Tongue (tissue), 3 donors: ENCODE measurements at places on chromosomes 2 and 18.
A peak's percentile ranks its signal among the peaks of the same experiment; 100 is the strongest.

- DNase-seq = peak; percentile 14
Observed at GRCh38 chr2:187527262-187527661, 27.0 kb downstream of the TFPI start.

- peak; percentile 80 for DNase-seq
Observed at GRCh38 chr2:76268902-76269620, 558.3 kb upstream of the GCFC2 start.

- DNase-seq = no peak
Observed at GRCh38 chr2:153819501-153819900, 52.2 kb upstream of the GALNT13 start.

DNA sequence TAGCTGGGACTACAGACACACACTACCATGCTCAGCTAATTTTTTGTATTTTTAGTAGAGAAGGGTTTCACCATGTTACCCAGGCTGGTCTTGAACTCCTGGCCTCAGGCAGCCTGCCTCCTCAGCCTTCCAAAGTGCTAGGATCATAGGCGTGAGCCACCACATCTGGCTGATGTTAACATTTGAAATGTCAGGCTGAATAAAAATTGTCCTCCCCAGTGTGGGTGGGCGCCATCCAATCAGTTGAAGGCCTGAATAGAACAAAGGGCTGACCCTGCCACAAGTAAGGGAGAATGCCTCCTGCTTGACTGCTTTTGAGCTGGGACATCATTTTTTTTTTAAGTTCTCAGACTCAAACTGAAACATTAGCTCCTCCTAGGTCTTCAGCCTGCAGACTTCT is 21.0 kb upstream of the RHOB start:
- DNase-seq = no peak

DNA sequence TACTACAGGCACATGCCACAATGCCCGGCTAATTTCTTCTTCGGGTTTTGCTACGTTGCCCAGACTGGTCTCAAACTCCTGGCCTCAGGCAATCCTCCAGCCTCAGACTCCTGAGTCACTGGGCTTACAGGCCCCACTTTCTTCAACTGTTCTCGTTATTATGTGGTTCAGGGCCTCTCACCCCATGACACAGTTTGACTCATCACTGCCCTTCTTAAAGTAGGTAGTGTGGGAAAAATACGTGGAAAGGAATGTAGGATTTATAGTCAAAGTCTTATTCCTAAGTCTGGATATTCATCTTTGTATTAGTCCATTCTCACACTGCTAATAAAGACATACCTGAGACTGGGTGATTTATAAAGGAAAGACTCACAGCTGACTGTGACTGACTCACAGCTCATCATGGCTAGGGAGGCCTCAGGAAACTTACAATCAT is 19.4 kb downstream of the CENPA start:
- DNase-seq = no peak

DNA sequence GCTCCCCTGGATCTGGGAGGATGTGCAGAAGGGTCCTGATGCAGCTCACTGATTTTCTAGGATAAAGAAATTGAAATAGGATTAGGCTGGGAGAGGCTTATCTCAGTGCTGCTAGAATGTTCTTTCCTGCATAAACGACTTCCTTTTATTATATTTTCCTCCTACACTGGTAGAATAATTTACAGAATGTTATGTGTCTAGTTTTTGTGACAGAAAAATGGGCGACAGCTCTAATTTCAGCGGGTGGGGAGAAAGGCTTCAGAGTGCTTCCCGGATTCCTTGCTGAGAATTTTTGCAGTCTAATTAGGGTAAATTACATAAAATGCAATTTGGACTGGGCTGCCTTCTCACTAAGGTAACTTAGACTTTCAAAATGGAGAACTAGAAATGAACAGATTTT is 66.2 kb downstream of the SKA1 start:
- no peak for DNase-seq

DNA sequence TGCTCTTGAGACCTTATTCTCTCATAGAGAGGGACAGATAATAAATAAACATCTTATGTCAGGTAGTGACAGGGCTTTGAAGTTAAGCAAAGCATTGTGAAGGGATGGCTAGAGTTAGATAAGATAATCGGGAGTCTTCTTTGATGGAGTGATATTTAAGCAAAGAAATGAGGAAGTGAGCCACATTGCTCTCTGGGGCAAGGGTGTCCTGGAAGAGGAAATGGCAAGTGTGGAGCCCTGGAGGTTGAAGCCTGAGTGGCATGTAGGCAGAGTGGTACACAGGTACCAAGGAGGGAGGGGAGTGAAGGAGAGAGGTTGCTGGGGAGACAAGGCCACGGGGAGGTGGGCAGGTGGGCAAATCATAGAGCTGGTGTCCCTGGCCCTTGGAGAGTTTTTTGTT is 110.2 kb downstream of the CTAGE1 start:
- no peak for DNase-seq

DNA sequence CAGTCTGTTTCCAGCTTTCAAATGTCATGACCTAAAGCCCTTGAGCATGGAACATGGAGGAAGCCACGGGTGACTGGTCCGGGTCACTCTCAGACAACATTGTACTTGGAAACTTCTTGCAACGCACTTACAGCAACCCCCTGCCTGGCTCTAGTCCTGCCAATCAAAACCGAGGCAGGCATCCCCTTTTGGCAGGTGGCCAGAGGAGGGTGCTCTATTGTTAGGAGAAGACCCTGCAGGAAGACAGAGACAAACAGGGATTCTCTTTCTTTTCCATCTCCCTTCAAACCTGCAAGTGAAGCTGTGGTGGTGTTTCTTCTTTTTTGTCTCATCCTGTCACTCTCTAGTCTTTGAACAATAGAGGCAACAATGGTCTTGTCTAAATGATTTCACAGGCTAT is 667.2 kb downstream of the ZEB2 start:
- DNase-seq = no peak

GRCh38 chr2:225130093-225130492 is 87.8 kb upstream of the DOCK10 start:
- DNase-seq = no peak

DNA sequence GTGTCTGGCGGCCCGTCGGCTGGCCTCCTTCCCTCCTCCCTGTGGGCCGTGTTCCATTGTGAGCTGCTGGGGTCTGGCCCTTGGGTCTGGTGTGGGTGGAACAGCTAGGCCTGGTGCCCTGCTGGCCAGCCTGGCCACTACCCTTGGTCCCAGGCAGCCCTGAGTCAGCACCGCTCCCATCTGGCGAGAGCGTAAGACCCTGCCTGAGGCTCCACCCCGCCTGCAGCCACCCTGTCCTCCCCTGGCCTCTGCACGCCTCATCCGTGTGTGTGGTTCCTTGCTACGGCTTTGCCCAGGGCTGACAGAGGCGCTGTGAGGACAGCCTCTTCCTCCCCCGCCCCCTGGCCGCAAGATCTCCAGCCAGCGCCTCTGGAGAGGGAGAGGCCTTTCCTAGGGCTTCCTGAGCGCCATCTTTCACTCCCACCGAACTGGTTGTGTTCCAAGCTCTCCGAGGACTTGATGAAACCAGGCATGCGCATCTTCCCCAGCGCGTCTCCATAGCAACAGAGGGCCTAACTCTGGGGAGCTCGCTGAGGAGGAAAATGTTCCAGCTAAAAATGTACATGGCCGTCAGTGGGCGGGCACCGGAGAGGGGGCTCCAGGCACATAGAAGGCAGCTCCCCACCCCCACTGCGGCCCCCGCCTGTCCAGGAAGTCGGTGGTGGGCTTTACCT is 83.0 kb downstream of the STPG4 start:
- peak; percentile 70 for DNase-seq

GRCh38 chr2:107589079-107589491 is 237.6 kb upstream of the RGPD4 start:
- peak; percentile 14 for DNase-seq

- no peak for DNase-seq
Observed at GRCh38 chr2:98801921-98802321, 71.0 kb upstream of the MGAT4A start.

DNA sequence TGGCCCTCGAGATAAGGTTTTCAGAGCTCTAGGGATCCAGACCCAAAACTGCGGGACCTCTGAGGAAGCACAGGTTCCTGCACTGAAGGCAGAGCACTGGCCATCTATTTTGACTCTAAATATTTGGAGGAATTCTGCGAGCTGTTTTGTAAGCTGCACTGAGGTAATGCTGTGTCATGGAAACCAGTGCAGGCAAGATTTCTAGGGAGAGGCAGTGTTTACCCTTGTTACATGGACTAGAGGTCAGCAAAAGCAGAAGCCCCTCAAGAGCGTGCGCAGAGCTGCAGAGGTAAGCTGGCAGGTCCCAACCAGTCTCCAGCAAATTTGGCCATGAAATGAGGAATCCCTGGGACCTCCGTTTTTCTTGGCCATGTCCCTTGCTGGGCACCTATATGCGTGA is 137.3 kb downstream of the RNF152 start:
- DNase-seq = no peak
